Endothelial cell (in vitro differentiated cells): ENCODE measurements at places on chromosomes 2 and 18.

DNA sequence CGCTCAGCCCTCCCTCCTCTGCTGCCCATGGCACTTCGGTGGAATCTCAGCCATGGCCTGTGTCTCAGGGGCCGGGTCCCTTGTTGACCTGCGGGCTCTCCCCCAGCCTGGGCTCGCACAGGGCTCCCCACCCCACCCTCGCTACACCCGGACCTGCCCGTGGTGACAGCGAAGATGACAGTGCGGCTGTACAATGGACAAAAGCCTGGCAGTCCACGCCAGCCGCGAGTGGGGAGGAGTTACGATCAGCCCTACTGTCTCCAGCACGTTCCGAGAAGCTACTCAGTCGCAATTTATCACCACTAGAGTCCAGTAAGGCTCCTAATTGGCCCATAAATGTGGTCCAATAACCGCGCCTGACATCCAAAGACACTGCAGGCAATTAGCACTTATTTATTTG is 31.6 kb downstream of the GBX2 start:
- no peak for DNase-seq

GRCh38 chr2:140988597-140988996 is 1142.2 kb downstream of the LRP1B start:
- no peak for DNase-seq

GRCh38 chr18:67266246-67267237 is 250.0 kb downstream of the DSEL start:
- no peak for DNase-seq

DNA sequence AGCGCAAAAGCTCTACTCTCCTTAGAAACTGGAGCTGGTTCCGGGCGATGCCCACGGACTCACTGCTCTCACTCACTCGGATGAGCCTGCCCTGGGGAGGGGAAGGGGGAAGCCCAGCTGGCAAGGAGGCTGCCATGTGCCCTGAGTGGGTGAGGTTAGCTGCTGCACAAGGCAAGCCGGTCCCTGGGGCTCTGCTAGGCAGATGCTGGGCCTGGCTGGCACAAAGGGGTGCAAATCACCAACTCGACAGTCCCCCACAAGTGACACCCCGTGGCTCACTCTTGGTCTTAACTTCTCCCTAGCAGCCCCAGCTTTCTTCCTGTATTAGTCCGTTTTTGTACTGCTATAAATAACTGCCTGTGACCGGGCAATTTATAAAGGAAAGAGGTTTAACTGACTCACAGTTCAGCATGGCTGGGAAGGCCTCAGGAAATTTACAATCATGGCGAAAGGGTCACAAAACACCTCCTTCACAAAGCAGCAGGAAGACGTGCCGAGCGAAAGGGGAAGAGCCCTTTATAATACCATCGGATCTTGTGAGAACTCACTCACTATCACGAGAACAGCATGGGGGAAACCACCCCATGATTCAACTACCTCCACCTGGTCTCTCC is 33.2 kb downstream of the ADCY3 start:
- no peak for DNase-seq

- no peak for DNase-seq
Observed at GRCh38 chr2:214471990-214472389, 61.1 kb downstream of the VWC2L start.

- DNase-seq, result no peak
Observed at GRCh38 chr2:186559370-186559769, 30.5 kb upstream of the ITGAV start.

DNA sequence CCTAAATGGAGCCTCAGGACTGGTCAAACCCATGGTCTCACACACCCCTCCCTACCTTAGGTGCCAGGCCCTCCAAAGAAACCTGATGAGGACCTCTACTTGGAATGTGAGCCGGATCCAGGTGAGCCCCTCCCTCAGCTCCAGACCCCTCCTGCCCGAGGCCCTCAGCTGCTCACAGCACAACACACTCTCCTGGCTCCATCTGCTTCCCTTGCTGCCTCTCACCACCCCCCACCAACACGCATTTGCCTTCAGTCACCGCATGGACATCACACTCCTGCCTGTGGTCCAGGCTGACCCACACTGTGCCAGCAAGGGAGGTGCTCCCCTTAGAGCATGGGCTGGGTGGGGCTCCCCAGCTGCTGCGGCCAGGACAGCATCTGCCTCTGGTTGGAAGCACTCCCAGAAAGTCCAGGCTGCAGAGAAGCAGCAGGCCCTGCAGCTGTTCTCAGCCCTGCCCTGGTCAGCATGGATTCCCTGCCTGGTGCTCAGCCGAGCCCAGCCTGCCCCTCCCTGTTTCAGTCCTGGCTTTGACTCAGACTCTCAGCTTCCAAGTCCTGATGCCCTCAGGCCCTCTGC is 15.1 kb downstream of the SH2D6 start:
- DNase-seq, result no peak

- no peak for DNase-seq
Observed at GRCh38 chr2:128541448-128541847, 222.8 kb upstream of the HS6ST1 start.

DNA sequence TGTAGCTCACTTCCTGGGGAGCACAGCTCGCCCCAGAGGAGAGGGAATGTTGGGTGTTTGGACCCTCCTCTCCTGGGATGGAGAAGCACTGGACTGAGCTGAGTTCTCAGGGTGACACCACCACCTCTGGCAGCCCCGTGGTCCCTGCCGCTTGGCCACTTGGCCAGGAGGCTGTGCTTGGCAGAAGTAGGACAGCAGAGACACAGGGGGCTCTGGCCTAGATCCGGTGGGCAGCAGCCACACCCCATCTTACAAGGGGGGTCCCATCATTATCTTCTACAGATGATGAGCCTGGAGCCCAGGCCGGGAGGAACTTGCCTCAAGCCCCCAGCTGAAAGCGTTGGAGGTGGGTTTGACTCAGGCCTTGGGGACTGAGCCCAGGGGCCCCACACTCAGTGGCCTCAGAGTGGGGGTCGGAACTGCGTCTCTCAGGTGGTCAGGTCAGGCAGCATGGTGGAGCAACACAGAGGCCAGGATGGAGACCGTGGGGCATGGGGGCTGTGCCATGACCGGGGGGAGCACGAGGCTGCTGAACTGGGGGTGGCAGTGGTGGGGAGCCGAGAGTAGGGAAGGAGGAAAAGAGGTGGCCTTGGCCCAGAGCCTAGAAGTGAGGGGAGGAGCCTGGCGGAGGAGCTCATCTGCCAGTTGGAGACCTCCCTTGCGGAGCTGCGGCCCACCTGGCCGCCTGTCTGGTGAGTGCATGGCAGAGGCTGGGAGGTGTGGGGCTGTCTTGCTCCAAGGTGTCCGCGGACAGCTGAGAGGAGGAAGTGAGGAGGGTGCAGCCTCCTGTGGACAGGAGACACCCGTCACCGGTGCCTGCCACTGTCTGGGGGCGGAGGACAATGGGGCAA is 63.6 kb upstream of the HDAC4 start:
- DNase-seq, result no peak

DNA sequence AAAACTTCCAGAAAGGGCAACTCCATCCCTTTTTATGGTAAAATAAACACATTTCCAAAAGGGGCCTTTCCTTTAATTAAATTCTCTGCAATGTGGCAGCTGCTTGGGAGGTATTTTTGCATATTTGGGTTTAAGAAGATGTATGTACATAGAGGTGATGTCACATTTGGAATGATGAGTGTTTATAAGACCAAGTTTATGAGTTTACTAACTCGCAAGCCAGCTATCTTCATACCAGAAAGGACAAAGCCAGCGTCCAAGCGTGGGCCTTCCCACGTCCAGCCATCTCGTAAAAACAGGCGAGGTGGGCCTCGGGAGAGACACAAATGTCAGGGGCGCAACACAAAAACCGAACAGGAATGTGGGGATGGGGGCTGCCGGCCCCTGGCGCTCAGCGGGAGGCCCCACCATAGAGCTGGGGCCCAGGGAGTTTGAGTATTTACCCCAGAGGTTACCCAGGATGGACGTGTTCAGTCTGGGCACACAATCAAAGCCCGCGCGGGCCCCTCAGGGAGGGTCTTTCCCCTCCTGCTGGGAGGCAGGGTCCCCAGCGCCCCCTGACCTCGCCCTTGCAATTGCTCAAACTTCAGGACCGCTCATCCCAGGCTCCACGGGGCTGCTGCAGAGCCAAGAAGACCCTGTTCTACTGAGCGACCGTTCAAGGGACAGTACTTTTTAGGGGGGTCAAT is 137.3 kb downstream of the TWIST2 start:
- DNase-seq, result no peak

- DNase-seq, result peak; percentile 87
Observed at GRCh38 chr2:235493775-235494715, at the start of gene AGAP1. AGAP1 (plus strand) TSS chr2:235494043.

GRCh38 chr2:230230087-230230486 is 4.6 kb downstream of the SP140 start:
- no peak for DNase-seq

- no peak for DNase-seq
Observed at GRCh38 chr2:47360927-47361326, 42.0 kb upstream of the MSH2 start.

DNA sequence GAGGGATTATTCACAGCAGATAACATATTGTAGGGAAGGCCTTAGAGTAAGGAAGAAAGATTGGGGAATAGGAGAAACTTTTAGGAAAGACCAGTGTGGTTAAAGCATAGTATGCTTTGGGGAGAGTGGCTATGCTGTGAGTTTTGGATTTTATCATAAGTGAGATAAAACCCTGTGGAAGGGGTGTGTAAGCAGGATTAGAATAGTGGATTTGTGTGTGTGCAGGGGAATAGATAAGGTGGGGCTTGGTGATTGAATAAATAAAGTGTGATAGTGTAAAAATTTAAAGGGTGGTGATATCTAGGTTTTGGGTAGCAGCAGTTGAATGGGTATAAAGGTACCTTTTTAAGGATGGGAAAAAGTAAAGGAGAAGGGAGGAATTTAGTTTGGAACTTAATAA is 137.7 kb downstream of the NCOA1 start:
- no peak for DNase-seq

DNA sequence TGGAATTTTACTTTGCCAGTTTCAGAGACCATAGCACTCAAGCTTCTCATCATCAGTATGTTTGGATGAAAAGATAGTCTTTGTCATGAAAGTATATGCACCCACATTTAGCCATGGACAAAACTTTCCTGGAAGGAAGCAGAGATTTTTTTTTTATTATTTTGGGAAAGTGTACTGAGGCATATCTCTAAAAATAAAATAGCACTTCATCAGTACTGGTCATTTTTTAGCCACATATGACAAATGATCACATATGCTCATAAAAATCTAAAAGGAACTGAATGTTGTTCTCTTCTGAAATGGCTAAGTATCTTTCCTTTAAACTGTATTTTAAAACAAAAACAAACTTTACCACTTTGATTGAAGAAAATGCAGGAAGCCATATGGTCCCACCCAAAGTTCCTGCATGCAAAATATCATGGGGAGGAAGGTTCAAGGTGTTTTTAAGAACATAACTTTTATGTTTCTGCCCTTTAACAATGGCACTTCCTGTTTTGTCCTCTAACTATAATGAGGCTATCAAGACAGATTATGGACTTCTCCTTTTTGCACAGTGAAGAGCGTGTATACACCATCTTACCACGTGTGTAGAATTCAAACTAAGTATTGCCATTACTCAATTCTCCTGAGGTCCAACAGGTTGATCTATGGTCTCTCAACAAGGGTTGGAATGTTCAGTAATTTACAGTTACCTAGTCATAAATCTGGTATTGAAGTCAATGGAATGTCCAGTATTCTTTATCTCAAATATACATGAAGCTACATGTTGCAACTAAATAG is 77.1 kb upstream of the SLC39A10 start:
- no peak for DNase-seq

DNA sequence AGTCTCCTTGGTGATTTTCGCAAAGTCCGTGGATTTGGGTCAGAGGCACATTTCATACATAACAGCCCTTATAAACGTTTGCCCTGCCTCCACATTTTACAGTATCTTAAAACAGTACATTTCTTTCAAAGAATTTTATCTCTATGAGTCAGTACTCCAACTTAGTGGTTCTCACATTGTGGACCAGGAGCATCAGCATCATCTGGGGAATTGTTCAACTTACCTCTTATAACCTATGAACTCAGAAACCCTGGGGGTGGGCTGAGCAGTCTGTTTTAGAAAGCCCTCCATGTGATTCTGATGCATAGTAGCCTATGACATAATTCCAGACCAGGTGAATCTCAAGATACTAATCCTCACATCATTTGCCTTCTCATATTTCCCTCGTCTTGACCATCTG is 12.4 kb downstream of the SUPT7L start:
- no peak for DNase-seq

- no peak for DNase-seq
Observed at GRCh38 chr2:139354518-139354917, 574.3 kb upstream of the NXPH2 start.

- DNase-seq, result peak; percentile 79
Observed at GRCh38 chr2:216632952-216633615, at the start of gene IGFBP2. IGFBP2 (plus strand) TSS chr2:216633420; CDS start chr2:216633524, 104 bp downstream.

DNA sequence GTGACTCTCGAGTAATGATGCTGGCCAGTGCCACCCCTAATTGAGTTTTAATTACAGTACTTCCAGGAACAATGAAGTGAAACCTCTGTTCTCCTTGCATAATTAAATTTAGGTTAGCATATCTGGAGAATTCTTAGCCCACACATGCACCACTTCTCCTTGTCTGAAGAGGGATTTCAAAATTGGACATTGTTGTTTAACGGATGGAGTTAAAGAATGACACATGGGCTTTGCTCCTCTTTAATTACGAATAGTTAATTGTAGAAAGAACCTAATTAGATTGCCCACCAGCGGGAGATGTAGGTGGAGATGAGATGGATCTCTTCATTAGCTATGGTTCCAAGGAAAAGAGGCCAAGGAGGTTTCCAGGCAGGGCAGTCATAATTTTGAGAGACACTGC is 33.1 kb upstream of the EN1 start:
- no peak for DNase-seq

GRCh38 chr2:54570925-54571694 is 115.0 kb downstream of the SPTBN1 start:
- no peak for DNase-seq

GRCh38 chr2:119240311-119241204 is 16.9 kb downstream of the STEAP3 start:
- DNase-seq, result no peak

DNA sequence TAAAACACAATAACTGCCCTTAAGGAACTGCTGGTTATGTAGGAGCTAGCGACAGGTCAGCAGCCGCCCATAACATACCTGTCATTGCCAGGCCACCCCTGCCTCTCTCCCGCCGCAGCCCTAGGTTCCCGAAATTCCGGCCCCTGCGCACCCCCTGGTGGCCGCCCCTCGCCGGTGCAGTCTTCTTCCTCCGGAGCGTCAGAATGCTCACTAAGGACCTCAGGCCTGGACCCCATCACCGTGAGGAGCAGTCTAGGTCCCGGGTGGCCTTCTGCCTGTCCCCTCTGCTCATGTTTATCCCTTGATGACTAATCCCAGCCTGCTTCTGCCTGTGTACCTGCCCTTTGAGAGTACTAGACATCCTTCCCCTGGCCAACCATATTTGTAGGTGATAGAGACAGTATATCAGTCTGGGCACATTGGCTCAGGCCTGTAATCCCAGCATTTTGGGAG is 115.7 kb upstream of the SLC1A4 start:
- peak; percentile 92 for DNase-seq

DNA sequence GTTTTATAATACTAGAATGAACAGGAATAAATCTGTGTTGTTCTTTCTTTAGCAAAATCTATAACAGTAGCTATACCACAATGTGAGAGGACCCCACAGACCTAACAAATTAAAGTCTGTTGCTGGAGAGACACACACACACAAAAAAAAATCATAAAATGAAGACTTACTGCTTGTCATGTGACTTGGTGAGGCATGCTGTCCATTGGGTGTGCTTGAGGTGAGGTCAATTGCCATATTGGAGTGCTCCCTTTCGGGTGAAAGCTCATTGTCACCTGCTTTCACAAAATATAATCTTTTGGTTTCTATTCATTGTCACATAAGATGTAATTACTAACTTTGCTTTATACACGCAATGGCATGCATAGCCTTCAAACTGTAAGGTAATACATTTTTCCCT is 3.9 kb downstream of the IKZF2 start:
- DNase-seq, result no peak
